NT2/D1 (cell line): ENCODE measurements at places on chromosomes 16 and 17.

DNA sequence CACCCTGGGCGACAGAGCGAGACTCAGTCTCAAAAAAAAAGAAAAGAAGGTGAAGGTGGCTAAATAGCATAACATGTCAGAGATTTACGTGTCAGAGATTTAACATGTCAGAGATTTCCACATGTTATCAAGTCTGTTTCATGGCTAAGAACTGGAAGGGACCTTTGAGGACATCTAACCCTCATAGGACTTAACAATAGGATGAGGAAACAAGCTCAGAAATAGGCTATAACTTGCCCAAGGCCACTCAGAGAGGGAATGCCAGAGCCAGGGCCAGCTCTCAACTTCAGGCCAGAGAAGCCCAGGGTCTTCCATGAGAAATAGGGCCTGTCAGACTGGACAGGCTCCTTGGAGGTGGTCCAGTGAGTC lies 26.8 kb upstream of the ZNF629 start:
- DNase-seq: no peak

DNA sequence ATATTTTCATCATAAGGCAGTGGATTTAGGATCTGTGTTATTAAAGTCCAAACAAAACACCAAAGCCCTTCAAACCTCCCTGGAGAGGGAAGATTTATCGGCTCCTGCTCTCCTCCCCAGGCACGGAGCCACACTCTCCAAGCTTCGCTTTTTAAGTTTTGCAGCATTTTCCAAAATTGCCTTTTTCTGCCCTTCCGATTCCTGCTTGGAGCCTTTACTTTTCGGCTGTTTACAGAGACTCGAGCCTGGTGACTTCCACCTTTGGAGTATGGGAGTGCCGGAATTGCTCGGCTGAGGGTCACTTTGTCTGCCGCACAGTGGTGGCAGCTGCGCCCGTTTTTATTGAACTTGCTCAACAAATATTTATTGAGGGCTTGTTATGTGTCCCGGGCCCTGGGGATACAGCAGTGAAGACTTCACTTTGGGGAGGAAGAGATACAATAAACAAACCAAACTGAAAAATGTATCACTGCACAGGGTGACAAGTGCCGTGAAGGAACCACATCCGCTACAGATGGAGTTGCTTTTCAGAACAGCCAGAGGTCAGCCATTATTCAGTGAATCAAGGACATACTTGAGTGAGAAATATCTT lies 185.5 kb downstream of the NTN1 start:
- no peak for DNase-seq

- DNase-seq: no peak
These were observed 35.2 kb downstream of the NXN start for GRCh38 chr17:944266-944826.

DNA sequence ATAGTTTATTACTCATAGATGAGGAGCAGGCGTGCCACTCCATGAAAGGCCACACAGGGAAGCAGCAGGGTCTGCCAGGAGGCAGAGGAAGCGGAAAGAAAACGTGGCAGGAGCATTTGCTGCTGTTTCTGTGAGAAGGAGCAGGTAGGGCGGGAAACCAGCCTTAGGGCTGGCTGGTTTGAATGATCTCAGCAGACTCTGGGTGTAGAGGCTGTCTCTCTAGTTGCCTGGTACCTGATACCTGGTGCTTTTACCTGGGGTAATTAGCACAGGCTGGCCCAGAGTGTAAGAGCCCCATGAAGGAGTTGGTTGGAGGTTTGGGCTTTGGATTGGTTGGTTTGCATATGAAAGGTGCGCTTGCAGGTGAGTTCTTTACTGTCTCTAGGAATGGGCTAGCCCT lies 205.0 kb upstream of the CACNG3 start:
- DNase-seq: no peak

- DNase-seq: no peak
These were observed 45.2 kb downstream of the CLEC16A start for GRCh38 chr16:10989559-10989958.

DNA sequence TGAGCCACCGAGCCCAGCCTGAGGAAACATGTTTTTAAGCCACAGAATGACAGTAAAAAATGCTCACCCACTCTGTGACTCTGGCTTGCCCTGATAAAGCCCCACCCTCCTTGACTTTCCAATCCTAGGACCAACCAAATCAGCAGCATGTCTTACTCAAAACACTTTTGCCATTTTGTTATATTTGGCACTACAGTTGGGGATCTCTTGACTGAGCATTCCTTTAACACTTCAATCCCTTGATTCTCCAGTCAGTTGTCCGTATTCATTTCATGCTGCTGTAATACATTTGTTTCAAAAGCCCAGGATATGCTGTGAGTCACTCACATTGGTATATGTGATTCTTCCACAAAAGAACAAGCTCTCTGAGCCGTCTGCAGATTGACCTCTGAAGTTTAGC lies 8.2 kb downstream of the MYH3 start:
- DNase-seq: no peak
